ENCODE measurements at places on chromosomes 3 and 15. TPM values are rescaled to one million over a fixed set of nuclear protein-coding genes. Genes with fewer than 3 reads are reported as not detected.

SCN11A gene
- total RNA-seq, result not detected

FOXL2 gene
- 1.8 TPM for total RNA-seq

VIPR1 gene
- 3.7 TPM for total RNA-seq

GCNT3 gene
- total RNA-seq, result 1.9 TPM

TRH gene
- not detected for total RNA-seq

PSTPIP1 gene
- total RNA-seq, result not detected
